ENCODE measurements at places on chromosomes 2 and 18. TPM values are rescaled to one million over a fixed set of nuclear protein-coding genes. Genes with fewer than 3 reads are reported as not detected.

GRCh38 chr18:50405582-50406271 lies 30.9 kb downstream of the SKA1 start:
- H3K4me3 ChIP-seq, result no peak overlapping the region
- peaks cover 2% of the 10 kb centered on the region for H3K4me1 ChIP-seq
- no peak for DNase-seq
- no peaks in the 10 kb centered on the region for H3K36me3 ChIP-seq

DNA sequence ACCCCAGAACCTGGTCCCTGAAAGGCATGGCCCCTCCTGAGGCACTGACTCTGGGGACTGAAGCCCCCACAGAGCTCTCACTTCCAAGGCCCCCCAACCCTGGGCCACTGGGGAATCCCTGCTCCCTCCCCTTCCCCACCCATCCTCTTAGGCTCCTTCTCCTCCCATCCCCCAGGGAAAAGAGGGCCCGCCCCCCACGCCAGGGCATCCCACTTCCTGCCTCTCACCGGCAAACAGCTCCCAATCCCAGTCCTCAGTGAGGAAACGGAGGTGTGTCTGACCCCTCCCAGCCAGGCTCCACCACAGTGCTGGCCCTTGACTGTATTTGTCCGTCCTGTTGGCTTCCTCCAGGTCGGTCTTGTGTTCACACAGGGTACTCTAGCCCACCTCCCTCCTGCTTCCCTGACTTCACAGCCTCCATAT lies 35.0 kb upstream of the PTMA start:
- H3K27ac ChIP-seq, result peak overlapping the region; percentile 65
- H3K27me3 ChIP-seq, result no peaks in the 10 kb centered on the region
- H3K4me3 ChIP-seq, result no peak overlapping the region
- H3K36me3 ChIP-seq, result no peaks in the 10 kb centered on the region

DNA sequence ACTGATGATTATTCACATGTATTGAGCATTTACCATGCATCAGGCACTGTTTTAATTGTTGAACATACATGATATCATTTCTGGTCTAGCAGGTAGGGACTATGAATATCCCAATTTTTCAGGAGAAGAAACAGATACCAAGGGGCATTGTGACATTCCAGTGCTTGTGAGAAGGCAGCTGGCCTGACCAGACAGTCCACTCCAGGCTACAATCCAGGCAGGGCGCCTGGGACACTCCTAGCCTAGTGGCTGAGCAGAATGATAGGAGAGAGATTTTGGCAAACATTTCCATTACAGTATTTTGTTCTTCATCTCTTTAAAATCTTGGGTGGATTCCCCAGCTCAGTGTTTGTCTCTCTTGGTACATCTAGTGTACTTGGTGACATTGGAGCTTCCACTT lies 24.9 kb downstream of the ZNF892 start:
- H3K4me1 ChIP-seq, result no peaks in the 10 kb centered on the region
- no peak overlapping the region for H3K4me3 ChIP-seq
- no peak overlapping the region for H3K27ac ChIP-seq
- no peaks in the 10 kb centered on the region for H3K36me3 ChIP-seq

GRCh38 chr2:226334981-226335720 lies 464.5 kb downstream of the IRS1 start:
- no peaks in the 10 kb centered on the region for H3K36me3 ChIP-seq
- DNase-seq, result no peak

DNA sequence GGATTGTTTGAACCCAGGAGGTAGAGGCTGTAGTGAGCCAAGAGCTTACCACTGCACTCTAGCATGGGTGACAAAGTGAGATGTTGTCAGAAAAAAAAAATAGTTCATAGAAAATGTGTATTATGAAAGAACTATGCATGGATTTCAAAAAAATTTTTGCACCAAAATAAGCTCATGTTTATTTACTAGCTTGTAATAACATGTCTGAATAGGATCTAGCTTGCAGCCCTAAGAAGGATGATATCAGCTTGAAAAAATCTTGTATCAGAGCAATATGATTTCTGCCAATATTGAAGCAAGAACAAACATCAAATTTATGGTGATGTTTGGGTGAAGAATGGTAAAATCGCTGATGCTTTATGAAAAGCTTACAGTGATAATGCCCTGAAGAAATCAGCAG lies 97.0 kb upstream of the RFX8 start:
- no peaks in the 10 kb centered on the region for H3K4me1 ChIP-seq
- no peaks in the 10 kb centered on the region for H3K36me3 ChIP-seq
- no peak overlapping the region for H3K4me3 ChIP-seq

- no peak overlapping the region for H3K4me3 ChIP-seq
- no peaks in the 10 kb centered on the region for H3K4me1 ChIP-seq
- no peak overlapping the region for H3K27ac ChIP-seq
- peaks cover 20% of the 10 kb centered on the region for H3K36me3 ChIP-seq
Observed at GRCh38 chr2:175066411-175066810, 61.2 kb upstream of the CHN1 start.

GRCh38 chr18:46318356-46318755 lies 214.2 kb downstream of the HAUS1 start:
- H3K27ac ChIP-seq, result no peak overlapping the region
- no peak overlapping the region for H3K4me3 ChIP-seq
- H3K4me1 ChIP-seq, result peaks cover 2% of the 10 kb centered on the region
- DNase-seq, result no peak

DNA sequence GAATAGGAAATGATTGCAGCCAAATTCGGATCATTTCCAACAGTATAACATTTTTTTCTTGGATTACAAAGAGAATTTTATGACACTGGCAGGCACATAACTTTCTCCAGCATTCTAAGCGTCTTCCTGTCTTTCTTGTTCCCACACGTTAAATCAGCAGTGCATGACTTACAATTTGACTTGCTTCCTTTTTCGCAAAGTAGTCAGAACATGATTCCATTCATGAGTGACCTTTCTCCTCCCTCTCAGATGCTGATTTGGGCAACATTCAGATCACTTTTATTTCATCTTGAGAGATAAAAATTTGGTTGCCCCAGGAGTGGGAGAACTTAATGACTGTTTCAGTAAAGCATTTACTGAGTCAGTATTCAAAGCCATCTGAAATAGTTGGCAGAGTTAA lies 858.7 kb upstream of the ACVR2A start:
- H3K27ac ChIP-seq, result no peak overlapping the region
- peaks cover 13% of the 10 kb centered on the region for H3K4me1 ChIP-seq
- no peaks in the 10 kb centered on the region for H3K36me3 ChIP-seq
- no peak for DNase-seq

DNA sequence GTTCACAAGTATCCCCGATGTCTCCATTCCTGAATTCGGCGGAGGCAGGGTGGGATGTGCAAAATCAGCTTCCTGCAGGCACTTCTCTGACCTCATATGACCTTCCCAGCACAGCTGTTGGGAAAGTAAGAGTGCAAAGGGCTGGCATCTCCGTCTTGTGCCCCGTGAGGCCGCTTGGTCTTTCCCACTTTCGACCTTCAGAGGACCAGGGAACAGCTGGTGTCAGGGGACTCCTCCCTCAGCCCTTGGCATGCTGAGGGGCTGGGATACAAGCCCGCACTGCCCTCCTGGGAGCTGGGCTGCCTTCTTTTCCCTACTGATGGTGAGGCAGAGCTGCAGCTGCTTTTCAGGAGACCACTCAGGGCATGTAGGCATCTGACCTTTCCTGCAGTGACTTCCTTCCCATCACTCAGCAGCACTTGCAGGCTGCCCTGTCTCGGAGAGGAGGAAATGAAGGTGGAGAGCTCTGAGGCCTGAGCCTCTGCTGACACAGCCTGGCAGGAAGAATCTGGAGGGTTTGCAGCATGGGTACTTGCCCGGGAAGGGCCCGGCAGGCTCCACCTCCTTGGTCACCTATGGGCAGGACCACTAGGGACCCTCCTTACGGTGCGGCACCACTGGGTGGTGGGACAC lies 277.2 kb upstream of the HS6ST1 start:
- no peak overlapping the region for H3K4me3 ChIP-seq
- no peaks in the 10 kb centered on the region for H3K36me3 ChIP-seq
- DNase-seq, result peak; percentile 63
- H3K27me3 ChIP-seq, result no peaks in the 10 kb centered on the region

DNA sequence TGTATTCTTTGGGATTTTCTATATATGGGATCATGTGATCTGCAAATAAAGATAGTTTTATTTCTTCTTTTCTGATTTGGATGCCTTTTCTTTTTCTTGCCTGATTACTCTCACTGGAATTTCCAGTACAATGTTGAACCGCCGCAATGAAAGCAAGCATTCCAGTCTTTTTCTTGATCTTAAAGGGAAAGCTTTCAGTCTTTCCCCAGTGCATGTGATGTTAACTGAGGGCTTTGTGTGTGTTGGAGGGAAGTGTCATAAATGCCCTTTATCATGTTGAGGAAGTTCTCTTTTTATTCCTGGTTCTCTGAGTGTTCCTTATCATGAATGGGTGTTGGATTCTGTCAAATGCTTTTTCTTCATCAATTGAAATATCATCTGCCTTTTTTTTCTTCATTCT lies 16.9 kb upstream of the CYBRD1 start:
- no peak overlapping the region for H3K4me3 ChIP-seq
- no peaks in the 10 kb centered on the region for H3K36me3 ChIP-seq
- H3K4me1 ChIP-seq, result peaks cover 4% of the 10 kb centered on the region
- H3K27ac ChIP-seq, result no peak overlapping the region
- H3K27me3 ChIP-seq, result no peaks in the 10 kb centered on the region

GRCh38 chr2:29876374-29876773 lies 45.0 kb downstream of the ALK start:
- H3K27ac ChIP-seq, result no peak overlapping the region
- DNase-seq, result peak; percentile 3
- no peaks in the 10 kb centered on the region for H3K36me3 ChIP-seq
- no peak overlapping the region for H3K4me3 ChIP-seq

GRCh38 chr18:58862851-58863538 lies 1.7 kb upstream of the ZNF532 start:
- peak overlapping the region; percentile 74 for H3K4me3 ChIP-seq
- no peak for DNase-seq
- no peaks in the 10 kb centered on the region for H3K27me3 ChIP-seq

COL4A4 gene
- 2.0 TPM for total RNA-seq

CHMP1B gene
- 50.3 TPM for total RNA-seq

CNTNAP5 gene
- not detected for total RNA-seq

KCNG3 gene
- total RNA-seq, result not detected

RFX8 gene
- total RNA-seq, result not detected

GMCL1 gene
- total RNA-seq, result 16.1 TPM

FEV gene
- total RNA-seq, result not detected

MYOM1 gene
- total RNA-seq, result 0.46 TPM

Data from osteocyte (in vitro differentiated cells).